Activated CD4-positive, alpha-beta T cell treated with anti-CD3 and anti-CD28 coated beads for 36 hours (primary cell): ENCODE measurements at places on chromosomes 11 and 22.

DNA sequence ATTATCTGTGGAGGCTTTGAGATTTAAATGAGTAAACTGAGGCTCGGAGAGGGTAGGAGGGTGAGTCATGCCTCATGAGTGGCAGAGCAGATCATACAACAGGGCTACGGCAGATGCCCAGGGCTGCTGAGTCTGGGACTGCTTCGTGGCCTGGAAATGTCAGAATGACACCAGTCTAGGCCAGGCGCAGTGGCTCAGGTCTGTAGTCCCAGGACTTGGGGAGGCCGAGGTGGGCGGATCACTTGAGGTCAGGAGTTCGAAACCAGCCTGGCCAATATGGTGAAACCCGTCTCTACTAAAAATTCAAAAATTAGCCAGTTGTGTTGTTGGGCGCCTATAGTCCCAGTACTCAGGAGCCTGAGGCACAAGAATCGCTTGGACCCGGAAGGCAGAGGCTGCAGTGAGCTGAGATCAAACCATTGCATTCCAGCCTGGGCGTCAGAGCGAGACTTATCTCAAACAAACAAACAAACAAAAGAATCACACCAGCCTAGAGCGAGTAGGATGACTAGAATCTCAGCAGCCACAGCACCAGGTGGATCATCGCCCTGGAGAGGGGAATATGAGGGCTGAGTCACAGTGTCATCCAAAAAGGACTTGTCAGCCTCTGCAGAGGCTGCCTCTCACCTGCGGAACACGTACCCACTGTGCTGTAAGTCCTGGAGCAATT, 48.6 kb upstream of the ADA2 start:
- no peak for DNase-seq

DNA sequence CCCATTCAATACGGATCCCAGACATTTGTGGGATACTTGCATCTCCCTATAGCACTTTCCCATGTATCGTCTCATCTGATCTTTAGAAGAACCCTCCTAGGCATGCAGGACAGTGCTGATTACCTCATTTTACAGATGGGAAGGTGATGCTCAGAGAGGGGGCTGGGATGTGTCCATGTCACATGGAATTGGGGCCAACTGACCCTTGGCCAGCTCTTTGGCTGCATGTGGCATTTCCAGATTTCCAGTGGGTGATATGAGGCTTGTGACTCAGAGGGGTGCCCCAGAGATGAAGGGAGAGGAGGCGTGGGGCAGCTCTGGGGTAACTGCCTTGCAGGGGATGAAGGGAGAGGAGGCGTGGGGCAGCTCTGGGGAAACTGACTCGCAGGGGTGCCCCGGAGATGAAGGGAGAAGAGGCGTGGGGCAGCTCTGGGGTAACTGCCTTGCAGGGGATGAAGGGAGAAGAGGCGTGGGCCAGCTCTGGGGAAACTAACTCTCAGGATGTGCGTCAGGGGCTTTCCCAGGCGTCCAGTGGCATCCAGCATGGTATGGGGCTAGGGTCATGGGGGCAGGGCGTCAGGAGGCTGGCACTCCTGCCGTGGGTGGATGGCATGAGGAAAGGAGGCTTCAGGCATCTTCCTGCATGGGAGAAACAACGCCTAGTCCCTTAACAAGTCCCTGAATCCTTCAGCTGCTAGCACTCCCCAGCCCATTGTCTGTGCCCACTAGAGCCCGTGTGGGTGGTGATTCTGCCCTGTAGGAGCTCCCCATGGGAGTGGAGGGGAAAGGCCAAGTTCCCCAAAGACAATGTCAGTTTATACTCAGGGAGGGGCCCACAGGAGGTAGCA, 11.9 kb upstream of the CERK start:
- DNase-seq, result peak; percentile 38

- no peak for DNase-seq
Observed at GRCh38 chr11:102253020-102253715, 64.1 kb upstream of the BIRC3 start.

- DNase-seq, result no peak
Observed at GRCh38 chr11:70065318-70066135, 12.6 kb upstream of the ANO1 start.
